ENCODE measurements at places on chromosomes 7 and 10. TPM values are rescaled to one million over a fixed set of nuclear protein-coding genes. Genes with fewer than 3 reads are reported as not detected.

SYT15 gene
- 53.5 TPM for total RNA-seq

TEX47 gene
- total RNA-seq: not detected

APBB1IP gene
- total RNA-seq: 26.0 TPM

CD36 gene
- 726 TPM for total RNA-seq

TMEM236 gene
- 2.1 TPM for total RNA-seq

DKK1 gene
- 9.2 TPM for total RNA-seq

ANKRD2 gene
- 3.1 TPM for total RNA-seq

SPDYE2B gene
- total RNA-seq: not detected

CDHR3 gene
- 80.3 TPM for total RNA-seq

PRLHR gene
- not detected for total RNA-seq

- no peak overlapping the region for H3K4me3 ChIP-seq
- no peak for DNase-seq
- no peaks in the 10 kb centered on the region for H3K36me3 ChIP-seq
- H3K4me1 ChIP-seq: no peaks in the 10 kb centered on the region
- no peak overlapping the region for H3K27ac ChIP-seq
Observed at GRCh38 chr10:5117026-5117425, 22.8 kb downstream of the AKR1C3 start.

- DNase-seq: no peak
- no peaks in the 10 kb centered on the region for H3K36me3 ChIP-seq
- H3K4me1 ChIP-seq: no peaks in the 10 kb centered on the region
- no peak overlapping the region for H3K27ac ChIP-seq
Observed at GRCh38 chr7:105911961-105912575, 35.7 kb upstream of the ATXN7L1 start.

GRCh38 chr10:87865241-87865881 lies 1.9 kb downstream of the PTEN start:
- no peaks in the 10 kb centered on the region for H3K27me3 ChIP-seq
- DNase-seq: peak; percentile 52
- H3K36me3 ChIP-seq: peaks cover 23% of the 10 kb centered on the region
- peaks cover 3% of the 10 kb centered on the region for H3K4me1 ChIP-seq

DNA sequence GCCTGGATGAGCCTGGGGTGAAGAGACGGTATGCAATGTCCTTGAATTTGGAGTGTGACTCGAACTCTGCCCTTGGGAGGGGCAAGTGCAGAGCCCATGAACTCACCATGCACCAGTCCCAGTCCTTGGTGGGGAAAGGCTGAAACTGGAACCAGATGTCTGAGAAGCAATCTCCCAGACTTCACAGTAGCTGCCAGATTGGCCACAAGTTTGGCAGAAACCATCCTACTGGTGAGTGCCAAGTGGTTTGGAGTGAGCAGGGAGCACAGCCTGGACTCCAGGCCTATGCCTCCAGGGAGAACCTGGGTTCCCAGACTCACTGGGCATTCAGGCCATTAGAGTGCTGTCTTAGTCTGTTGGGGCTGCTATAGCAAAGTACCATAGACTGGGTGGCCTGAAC lies 99.6 kb upstream of the LYZL1 start:
- no peaks in the 10 kb centered on the region for H3K4me1 ChIP-seq
- H3K4me3 ChIP-seq: no peak overlapping the region
- no peak for DNase-seq
- no peaks in the 10 kb centered on the region for H3K36me3 ChIP-seq
- H3K27ac ChIP-seq: no peak overlapping the region

- no peaks in the 10 kb centered on the region for H3K27me3 ChIP-seq
- no peak overlapping the region for H3K27ac ChIP-seq
- no peaks in the 10 kb centered on the region for H3K36me3 ChIP-seq
- peaks cover 55% of the 10 kb centered on the region for H3K4me1 ChIP-seq
- DNase-seq: no peak
Observed at GRCh38 chr7:95921543-95921942, 149.2 kb downstream of the DYNC1I1 start.

DNA sequence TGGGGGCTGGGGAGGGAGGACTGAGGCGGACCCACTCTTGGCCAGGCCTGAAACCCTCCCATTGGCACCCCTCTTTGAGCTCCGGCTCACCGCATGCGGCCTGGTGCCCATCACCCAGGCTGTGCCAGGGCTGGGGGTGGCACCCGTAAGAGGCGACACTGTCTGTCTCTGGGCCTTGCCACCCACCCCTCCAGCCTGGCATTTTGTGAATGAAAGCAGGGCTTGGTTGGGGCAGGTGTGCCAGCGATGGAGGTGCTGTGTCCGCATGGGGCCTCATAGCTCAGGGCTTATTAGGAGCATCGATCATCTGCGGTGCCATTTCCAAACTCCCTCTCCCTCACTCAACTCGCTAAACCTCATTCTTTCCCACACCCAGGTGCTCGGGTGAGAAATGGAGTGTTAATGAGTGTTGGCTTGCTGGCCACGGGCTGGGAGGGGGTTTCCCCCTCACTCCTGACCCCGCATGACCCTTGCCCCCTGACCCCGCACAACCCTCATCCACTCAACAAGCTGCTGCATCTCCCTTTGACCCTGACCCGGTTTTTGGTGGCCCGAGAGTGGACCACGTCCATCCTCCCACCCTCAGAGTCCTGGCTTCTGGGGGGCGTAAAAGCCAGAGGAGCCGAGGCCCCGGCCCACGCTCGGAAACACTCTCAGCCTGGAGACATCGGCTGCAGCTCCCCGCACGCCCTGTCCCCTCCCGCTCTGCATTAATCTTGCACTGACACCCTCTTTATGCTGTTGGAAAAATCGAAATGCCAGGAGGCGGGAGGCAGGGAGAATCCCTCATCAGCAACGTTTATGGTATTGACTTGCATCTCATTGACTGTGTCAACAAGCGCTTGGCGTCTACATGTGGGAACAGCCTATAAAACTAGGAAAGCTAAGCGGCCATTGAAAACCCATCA lies 161.2 kb downstream of the DNAJB6 start:
- DNase-seq: no peak
- H3K27me3 ChIP-seq: no peaks in the 10 kb centered on the region
- no peaks in the 10 kb centered on the region for H3K4me1 ChIP-seq
- H3K36me3 ChIP-seq: no peaks in the 10 kb centered on the region
- H3K27ac ChIP-seq: no peak overlapping the region

GRCh38 chr7:94556028-94556427 lies 46.4 kb downstream of the CASD1 start:
- H3K4me1 ChIP-seq: no peaks in the 10 kb centered on the region
- no peak for DNase-seq
- no peaks in the 10 kb centered on the region for H3K27me3 ChIP-seq
- no peaks in the 10 kb centered on the region for H3K36me3 ChIP-seq

- no peak overlapping the region for H3K27ac ChIP-seq
- no peaks in the 10 kb centered on the region for H3K27me3 ChIP-seq
- peak; percentile 27 for DNase-seq
- no peak overlapping the region for H3K4me3 ChIP-seq
Observed at GRCh38 chr7:95001815-95002561, 94.6 kb downstream of the PPP1R9A start.

- H3K27ac ChIP-seq: no peak overlapping the region
- DNase-seq: peak; percentile 60
- H3K4me3 ChIP-seq: no peak overlapping the region
- peaks cover 3% of the 10 kb centered on the region for H3K4me1 ChIP-seq
- no peaks in the 10 kb centered on the region for H3K36me3 ChIP-seq
Observed at GRCh38 chr10:132892004-132892403, 50.4 kb downstream of the CFAP46 start.

DNA sequence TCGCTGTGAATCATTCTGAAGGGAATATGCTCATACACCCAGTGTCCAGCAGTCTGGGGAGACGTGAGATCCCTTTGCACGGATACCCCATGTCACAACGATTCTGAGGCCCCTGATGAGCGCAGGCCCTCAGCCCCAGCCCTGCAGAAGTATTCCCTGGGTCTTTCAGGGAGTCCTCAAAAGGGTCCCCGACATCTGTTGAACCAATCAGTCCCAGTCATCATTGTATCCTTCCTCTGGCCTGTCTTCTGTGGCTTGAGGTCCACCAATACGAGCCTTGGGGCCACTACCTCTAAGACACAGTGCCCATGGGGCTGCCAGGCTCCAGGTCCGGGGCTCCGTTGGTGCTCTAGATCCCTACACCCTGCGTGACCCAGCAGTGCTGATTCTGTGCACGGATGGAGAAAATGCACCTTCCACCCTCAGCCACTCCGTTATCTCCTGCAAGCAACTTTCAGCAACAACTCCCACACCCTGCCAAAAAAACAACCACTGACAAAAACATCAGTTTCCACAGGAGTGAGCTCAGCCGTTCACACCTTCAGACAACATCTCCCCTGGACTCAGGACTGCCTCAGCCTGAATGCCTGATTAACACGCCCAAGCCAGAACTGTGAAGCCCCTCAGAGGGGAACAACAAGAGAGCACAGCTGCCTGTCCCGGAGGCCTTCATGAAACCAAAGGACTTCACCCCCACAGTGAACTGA lies 46.9 kb upstream of the KDM7A start:
- no peak overlapping the region for H3K27ac ChIP-seq
- no peak for DNase-seq
- H3K27me3 ChIP-seq: no peaks in the 10 kb centered on the region
- no peaks in the 10 kb centered on the region for H3K36me3 ChIP-seq
- H3K4me3 ChIP-seq: no peak overlapping the region

- H3K4me1 ChIP-seq: no peaks in the 10 kb centered on the region
- no peaks in the 10 kb centered on the region for H3K36me3 ChIP-seq
- no peaks in the 10 kb centered on the region for H3K27me3 ChIP-seq
Observed at GRCh38 chr7:94177441-94177840, 173.3 kb upstream of the BET1 start.

GRCh38 chr7:1898628-1899185 lies 228.6 kb downstream of the ELFN1 start:
- no peak overlapping the region for H3K27ac ChIP-seq
- DNase-seq: no peak
- H3K4me1 ChIP-seq: peaks cover 12% of the 10 kb centered on the region
- H3K36me3 ChIP-seq: peaks cover 2% of the 10 kb centered on the region

- no peak overlapping the region for H3K27ac ChIP-seq
- H3K36me3 ChIP-seq: no peaks in the 10 kb centered on the region
- peaks cover 13% of the 10 kb centered on the region for H3K27me3 ChIP-seq
- DNase-seq: peak; percentile 44
Observed at GRCh38 chr7:152925412-152926147, 166.0 kb downstream of the ACTR3B start.

DNA sequence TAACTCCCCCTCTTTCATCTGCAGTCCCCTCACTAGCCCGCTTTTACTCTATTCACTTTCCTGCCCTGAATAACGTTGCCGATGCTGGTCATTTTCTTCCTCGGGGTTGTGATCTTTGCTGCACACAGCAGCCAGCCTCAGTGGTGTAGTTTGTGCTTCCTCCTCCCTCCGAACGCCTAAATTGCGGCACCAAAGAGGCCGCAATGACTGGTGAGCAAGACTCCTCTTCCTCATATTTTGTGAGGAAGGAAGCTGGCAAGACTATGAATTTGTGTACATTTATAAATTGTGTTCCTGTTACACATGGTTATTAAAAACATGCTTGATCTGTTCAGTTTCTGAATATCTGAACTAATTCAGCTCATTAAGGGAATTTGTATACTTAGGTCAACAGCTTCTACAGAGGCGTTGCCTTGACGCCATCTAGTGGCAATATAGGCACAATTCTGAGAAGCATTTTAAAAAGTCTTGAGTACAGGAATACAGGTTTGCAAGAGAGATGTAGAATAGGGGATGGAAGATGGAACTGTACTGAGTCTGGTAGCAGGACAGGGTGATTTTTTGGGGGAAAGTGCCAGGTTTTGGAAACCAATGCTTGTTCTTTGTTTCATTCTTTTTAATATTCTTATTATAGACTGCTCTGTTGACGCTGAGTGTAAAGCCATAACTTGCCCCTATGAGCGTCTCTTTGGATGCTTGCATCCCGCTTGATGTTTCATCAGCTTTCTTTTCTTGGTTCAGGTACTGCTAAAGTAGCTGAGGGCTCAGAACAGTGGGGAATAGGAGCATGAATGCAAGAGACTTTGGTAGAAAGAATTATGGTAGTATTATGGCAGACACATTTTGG lies 4.1 kb upstream of the TAS2R5 start:
- no peaks in the 10 kb centered on the region for H3K36me3 ChIP-seq
- no peak overlapping the region for H3K27ac ChIP-seq
- no peaks in the 10 kb centered on the region for H3K27me3 ChIP-seq
- no peak for DNase-seq
- no peak overlapping the region for H3K4me3 ChIP-seq

DNA sequence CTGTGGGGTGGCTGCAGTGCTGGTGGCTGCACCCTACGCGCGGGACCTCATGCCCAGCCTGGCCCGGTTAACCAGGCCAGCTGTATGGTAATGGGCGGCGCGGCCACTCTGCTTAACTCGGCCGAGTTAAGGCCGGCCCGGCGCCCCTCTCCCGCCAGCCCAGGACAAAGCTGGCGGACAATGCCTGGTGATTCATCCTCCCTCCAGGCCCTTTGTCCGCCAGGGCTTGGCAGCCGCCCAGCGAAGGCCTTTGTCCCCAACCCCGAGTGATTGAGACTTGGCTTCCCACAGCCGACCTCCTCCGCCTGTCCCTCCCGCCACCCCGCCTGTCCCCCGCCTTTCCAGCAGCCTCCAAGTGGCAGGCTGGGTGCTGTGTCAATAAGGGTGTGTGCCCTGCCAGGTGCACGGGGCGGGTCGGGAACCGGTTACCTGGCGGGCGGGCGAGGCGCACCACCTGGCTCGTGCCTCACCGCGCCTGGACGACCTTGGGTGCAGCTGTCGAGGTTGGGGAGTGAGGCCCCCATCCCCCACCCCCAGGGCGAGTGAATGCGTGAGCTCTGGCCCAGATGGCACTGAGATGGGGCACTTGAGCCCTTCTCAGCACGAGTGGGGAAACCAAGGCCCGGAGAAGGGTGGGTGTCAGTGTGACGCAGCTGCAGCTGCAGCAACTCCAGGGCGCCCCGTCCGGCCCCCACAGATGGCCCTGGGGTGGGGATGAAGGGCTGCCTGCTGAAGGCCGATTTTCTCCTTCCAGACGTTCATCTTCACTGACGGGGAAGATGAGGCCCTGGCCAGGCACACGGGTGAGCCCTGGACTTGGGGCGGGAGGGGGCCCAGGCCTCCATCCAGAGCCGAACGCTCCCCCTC lies 4.6 kb downstream of the LFNG start:
- H3K27ac ChIP-seq: peak overlapping the region; percentile 73
- no peaks in the 10 kb centered on the region for H3K27me3 ChIP-seq

DNA sequence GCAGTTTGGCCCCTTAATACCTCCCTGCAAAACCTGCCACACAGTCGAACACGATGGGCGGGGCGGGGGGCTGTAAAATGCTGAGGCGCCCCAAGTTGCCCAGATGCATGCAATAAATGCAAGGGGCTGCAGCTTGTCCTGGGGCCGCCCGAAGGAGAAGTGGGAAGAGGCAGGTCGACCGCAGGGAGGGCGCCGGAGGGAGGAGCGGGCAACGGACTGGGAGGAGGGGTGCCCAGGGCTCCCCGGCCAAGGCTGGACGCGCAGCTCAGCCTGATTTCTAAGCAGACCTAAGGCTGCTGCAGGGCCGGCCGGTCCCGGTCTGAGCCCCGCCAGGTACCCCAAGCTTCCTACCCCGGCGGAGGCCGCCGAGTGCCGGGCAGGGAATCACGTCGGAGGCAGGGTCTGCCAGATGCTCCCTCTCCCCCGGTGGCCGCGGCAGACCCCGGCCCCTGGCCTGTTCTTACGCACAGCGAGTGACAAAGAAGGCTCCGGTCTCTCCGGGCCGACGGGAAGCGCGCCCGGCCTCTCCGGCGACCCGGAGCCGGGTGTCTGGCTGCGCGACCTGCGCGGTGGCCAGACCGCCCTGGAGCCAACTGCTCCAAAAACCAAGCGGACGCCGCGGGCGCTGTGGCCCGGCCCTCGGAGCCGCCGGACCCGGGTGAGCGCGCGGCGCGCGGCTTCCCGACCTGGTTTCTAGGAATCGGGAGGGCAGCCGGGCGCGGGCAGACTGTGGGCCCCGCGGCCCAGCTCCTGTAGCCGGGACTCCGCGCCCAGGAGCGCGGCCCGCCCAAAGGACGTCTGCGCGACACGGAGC lies 744 bp upstream of the EBF3 start:
- no peaks in the 10 kb centered on the region for H3K4me1 ChIP-seq
- H3K27ac ChIP-seq: no peak overlapping the region
- H3K4me3 ChIP-seq: no peak overlapping the region
- peaks cover 76% of the 10 kb centered on the region for H3K27me3 ChIP-seq
- H3K36me3 ChIP-seq: no peaks in the 10 kb centered on the region

Data from lung (tissue), 17 donors.